Stimulated activated CD8-positive, alpha-beta memory T cell treated with anti-CD3 and anti-CD28 coated beads, Interleukin-2, amount 100 ng/mL, for 1 hour (primary cell): ENCODE measurements at places on chromosomes 16 and 17.

- DNase-seq: no peak
Measured at GRCh38 chr16:61721544-61721943, 314.7 kb downstream of the CDH8 start.

DNA sequence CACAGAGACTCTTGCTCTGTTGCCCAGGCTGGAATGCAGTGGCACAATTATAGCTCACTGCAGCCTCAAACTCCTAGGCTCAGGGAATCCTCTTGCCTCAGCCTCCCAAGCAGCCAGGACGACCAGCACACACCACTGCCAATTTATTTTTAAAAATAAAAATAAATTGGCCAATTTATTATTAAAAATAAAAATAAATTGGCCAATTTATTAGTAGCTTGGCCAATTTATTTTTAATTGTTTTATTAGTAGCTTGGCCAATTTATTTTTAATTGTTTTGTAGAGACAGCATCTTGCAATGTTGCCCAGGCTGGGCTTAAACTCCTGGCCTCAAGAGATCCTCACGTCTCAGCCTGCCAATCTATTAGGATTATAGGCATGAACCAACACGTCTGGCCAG is 184.3 kb downstream of the FTO start:
- no peak for DNase-seq

GRCh38 chr16:80899809-80900592 is 95.6 kb upstream of the CDYL2 start:
- no peak for DNase-seq

GRCh38 chr17:66789961-66790437 is 44.9 kb upstream of the CACNG5 start:
- DNase-seq: no peak

GRCh38 chr17:58239987-58240386 is 1.6 kb downstream of the LPO start:
- no peak for DNase-seq

DNA sequence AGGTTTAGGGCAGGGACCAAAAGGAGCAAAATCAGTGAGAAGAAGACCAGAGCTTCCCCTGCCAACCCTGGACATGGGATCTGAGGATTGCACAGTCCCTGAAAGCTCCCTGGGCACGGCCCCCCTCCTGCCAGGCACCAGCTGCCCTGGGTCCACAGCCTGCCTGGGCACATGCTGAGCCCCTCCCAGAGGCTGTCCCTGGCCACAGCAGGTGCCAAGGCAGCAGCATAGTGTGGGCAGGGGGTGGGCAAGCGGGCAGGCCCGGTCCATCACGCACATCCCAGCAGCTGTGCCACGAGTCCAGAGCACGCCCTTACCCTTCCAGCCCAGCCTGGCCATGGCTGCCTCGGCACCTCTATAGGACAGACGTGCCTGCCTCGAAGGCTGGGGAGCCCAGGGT is 12.7 kb downstream of the SCN4A start:
- no peak for DNase-seq

DNA sequence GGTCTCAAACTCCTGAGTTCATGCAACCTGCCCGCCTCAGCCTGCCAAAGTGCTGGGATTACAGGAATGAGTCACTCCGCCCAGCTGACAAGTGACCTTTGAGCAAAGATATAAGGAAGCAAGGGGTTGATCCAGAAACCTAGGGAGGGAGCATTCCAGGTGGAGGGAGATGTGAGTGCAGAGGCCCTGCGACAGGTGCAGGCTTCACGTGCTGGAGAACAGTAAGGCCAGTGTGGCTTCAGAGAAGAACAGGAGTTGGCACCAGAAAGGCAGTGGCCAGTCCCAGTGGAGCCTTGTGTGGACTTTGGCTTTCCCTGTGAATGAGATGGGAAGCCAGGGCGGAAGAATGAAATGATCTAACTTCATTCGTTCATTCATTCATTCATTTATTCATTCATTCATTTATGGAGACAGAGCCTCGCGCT is 73.6 kb upstream of the HAS3 start:
- no peak for DNase-seq

GRCh38 chr17:78915872-78916632 is 9.1 kb downstream of the TIMP2 start:
- no peak for DNase-seq

- DNase-seq: no peak
Measured at GRCh38 chr17:57331423-57331822, 75.1 kb downstream of the MSI2 start.

DNA sequence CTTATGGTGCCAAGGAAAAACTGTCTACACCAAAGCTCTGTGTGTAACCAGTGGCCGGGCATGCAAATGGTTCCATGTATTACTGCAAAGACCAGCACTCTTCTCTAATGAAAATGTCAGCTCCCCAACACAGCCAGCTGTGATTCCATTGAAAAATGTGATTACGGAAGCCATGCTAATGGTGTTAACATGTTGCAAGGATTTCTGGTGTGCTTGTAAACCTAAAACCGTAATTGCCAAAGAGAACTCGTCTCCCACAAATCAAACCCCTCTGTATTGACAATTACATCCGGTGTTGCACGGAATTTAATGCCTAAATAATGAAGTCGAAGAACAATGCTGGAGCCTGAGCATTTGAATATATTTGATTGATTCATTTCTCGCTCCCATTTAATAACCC is 351.7 kb downstream of the NPIPA8 start:
- DNase-seq: no peak

DNA sequence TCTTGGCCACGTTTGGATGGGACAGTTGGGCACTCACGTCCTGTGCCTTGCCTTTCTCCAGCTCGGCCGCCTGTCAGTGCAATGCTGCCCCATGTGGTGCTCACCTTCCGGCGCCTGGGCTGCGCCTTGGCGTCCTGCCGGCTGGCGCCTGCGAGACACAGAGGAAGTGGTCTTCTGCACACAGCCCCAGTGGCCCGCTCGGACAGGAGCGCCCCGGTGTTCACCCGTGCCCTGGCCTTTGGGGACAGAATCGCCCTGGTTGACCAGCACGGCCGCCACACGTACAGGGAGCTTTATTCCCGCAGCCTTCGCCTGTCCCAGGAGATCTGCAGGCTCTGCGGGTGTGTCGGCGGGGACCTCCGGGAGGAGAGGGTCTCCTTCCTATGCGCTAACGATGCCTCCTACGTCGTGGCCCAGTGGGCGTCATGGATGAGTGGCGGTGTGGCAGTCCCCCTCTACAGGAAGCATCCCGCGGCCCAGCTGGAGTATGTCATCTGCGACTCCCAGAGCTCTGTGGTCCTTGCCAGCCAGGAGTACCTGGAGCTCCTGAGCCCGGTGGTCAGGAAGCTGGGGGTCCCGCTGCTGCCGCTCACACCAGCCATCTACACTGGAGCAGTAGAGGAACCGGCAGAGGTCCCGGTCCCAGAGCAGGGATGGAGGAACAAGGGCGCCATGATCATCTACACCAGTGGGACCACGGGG is 7.1 kb downstream of the ACSF3 start:
- DNase-seq: no peak
